ENCODE measurements at places on chromosomes 6 and 20.

GRCh38 chr20:35002426-35003210 is 47.0 kb downstream of the MYH7B start:
- no peak for DNase-seq

DNA sequence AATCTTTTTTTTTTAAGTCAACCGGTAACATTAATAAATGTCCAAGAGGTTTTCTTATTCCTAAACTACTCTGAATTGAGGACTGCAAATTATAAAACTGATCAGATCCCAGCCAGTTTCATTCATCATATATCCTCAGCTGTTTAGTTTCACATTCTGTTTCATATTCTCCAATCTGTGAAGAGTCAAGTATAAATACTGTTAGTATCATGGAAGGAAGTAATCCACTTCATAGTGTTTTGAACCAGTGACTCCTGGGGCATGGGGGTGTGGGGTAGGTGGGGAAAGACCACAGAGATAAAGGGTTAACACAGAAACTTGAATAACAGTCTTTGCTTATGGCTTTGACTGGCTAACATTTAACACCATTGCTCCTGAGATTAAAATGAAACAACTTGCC is 69.9 kb downstream of the FYN start:
- DNase-seq, result no peak

GRCh38 chr6:104473021-104473429 is 386.7 kb downstream of the HACE1 start:
- no peak for DNase-seq

DNA sequence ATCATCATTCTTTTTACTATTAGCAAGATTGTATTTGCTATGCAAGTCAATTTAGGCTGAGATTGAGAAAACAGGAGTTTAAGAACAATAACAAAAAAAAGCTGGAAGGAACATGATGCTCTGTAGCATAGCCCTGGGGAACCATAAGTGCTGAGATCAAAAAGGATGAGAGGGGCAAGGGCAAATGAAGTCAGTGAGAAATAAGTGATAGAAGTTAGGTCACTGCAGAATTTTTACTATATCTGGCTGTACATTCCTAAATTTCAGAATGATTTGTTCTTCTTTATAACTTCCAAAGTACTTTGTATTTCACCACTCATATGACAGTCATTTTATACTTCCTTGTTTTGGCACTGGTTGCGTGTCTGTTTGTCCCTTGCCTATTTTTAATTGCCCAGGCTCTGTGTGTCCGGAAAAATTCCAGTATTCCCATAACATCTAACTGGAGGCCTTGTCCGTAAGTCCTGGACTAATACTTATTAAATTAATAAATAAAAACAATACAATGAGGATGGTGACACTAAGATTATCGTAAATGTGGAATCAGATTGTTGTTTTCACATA is 444.7 kb downstream of the TENT5A start:
- DNase-seq, result no peak

DNA sequence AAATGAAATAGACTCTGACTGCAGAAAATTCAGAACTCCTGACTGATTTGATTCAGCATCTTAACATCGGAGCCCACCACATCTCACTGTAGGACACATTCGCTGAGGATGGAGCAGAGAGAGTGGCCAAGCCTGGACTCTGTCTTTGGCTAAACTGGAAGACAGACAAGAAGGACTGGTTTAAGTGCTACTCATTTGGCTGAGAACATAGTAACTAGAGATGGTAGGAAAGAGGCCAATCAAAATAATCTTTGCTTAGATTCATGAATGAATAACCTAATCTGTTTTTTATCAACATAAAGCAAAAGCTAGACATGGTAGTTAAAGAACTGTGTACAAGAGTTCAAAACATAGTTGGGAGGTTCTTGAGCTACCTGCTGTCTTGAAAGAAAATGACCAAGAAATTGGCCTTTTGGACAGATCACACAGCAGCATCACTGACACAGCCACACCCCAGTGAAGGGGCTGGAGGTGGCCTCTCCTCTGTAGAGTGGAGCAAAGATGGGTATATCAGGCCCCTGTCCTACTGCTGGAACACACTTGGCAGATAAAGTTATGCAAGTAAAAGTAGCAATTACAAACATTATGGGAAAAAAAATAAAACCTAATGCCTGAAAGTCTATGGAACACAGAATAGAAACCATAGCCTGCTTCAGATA is 87.1 kb upstream of the NT5E start:
- DNase-seq, result no peak

DNA sequence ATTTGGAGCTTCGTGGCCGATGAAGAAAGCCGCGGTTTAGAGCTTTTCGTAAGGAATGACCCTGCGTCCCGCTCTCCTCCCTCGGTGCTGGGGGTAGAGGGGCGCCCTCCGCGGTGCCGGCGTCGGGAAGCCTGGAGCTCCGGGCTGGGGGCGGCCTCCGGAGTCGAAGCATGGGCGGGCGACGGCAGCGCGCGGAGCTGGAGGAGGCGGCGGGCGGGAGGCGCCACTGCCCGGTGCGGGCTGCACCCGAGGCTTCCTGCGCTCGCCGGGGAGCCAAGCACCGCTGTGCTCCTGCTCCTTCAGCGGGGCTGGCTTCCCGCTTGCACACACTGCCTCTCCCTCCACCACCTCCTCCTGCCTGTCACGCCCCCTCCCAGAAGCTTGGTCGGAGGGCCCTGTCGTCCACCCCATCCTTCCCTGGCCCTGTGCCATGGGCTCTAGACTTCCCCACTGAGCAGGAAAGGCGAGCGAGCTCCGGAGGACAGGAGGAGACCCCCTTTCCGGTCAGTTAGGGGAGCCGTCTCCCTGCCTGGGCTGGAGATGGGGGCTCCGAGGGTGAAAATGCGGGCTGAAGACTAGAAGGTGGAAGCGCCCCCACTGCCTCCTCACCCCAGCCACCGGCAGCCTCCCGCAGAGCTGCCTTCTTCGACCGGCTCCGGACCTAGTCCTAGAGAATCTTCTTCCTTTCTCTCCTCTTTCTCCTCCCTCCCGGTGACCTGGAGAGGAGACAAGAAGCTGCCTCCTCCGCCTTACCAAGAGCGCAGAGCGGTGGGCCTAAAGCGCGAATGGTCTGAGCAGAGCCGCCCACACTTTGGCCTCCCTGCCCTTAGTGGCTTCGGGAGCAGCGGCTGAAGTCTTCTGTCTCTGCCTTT is 1.8 kb downstream of the CDH4 start:
- DNase-seq, result no peak

DNA sequence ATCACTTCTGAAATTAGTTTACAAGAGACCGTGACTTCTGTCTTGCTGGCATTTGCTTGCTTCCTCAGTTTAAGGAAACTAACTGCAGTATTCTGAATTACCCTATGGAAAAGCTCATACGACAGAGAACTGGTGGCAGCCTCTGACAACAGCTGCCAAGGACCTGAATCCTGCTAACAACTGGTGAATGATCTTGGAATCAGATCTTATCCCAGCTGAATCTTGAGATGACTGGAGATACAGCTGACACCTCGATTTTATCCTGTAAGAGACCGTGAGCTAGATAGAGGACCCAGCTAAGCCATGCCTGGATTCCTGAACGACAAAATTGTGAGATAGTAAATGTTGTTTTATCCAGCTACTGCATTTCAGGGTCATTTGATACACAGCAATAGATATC is 202.3 kb downstream of the OGFRL1 start:
- no peak for DNase-seq

DNA sequence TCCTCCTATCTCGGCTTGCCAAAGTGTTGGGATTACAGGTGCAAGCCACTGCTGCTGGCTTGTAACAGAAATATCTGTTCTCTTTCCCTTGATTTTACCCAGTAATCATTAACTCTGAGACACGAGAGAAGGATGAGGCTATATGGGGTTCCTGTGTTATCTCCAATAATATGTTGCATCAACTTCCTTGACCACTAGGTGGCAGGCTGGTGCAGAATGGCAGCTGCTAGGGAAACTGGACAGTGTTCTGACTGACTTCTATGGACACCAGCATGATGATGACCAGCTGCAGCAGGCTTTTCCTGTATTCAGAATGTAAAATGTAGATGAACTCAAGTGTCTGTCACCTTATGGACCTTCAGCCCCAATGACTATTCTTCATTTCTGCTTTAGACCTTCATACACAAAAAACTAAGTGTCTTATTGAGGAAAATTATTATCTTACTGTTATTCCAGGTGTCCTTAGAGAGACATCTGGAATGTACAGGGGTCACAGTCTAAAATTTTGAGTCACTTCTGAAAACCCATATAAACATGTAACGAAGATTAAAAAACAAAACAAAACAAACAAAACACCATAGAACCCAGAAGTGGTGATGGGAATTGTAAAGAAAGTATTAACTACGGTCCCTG is 20.4 kb upstream of the CD109 start:
- no peak for DNase-seq

- no peak for DNase-seq
These were observed 138.2 kb upstream of the CST7 start for GRCh38 chr20:24810676-24811407.

- no peak for DNase-seq
These were observed 42.9 kb downstream of the RIOK1 start for GRCh38 chr6:7432391-7433120.

GRCh38 chr20:2652724-2653555 is 508 bp downstream of the NOP56 start:
- DNase-seq, result no peak

DNA sequence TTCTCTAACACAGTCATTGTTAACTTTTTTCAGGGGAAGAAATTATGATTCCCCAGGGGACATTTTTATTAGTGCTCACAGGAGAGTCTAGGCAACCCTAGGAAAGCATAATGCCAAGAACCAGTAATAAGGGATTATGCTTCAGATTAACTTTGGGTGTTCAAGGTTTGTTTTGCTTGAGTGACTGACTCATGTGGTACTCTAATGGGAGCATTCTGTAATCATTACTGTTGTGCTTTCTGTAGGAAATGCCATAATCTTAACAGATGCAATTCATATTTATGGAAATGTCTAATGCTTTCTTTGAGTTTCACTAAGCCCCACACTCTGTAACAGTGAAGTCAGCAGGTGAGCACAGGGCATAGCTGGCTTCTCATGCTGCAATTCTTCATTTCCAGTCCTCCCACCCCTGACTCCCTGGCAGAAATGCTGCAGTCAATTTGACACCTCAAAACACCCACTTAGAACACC is 263.4 kb upstream of the MAN1A1 start:
- no peak for DNase-seq

- no peak for DNase-seq
These were observed 891 bp downstream of the RSPO3 start for GRCh38 chr6:127119102-127120022.

GRCh38 chr6:14706378-14706929 is 539.4 kb upstream of the JARID2 start:
- no peak for DNase-seq

DNA sequence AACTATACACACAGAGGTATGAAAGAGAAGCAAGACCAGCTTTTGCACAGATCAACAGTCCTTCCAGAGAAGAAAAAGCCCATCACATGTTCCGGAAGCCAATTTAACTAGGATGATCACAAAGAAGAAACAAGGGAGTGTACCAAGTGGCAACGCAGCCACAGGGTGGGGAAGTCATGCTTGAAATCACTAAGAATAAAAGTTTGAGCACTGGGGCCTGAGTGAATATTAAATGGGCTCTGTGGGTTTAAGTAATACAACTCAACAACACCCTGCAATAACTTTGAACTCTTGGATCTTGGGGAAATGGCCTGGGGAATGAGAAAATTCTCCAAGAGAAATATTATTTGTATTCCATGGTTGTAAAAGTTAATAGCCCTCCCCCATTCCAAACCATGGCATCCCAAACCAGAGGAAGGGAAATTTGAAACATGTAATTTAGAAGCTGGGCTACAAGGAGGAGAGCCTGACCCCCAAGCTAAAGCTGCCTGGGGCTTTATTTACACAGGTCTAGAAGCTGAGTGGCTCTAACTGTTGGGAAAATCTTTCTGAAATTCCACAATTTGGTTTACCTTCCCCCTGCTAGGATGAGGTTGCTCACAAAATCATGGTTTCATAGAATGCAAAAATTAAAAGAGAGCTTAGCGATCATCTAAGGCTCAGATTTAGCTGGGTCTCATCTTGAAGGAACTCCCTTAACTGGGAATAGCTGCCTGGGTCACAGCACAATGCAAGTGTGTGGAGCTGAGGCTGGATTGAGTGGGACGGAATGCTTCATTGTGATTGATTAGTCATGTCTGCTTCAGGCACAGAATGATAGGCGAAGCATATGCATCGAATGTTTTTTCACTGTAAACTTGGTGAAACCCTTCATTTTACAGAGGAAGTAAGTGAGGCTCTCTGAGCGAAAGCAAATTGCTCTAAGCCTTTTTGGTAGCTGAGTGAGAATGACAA is 143.6 kb downstream of the BMP7 start:
- no peak for DNase-seq

DNA sequence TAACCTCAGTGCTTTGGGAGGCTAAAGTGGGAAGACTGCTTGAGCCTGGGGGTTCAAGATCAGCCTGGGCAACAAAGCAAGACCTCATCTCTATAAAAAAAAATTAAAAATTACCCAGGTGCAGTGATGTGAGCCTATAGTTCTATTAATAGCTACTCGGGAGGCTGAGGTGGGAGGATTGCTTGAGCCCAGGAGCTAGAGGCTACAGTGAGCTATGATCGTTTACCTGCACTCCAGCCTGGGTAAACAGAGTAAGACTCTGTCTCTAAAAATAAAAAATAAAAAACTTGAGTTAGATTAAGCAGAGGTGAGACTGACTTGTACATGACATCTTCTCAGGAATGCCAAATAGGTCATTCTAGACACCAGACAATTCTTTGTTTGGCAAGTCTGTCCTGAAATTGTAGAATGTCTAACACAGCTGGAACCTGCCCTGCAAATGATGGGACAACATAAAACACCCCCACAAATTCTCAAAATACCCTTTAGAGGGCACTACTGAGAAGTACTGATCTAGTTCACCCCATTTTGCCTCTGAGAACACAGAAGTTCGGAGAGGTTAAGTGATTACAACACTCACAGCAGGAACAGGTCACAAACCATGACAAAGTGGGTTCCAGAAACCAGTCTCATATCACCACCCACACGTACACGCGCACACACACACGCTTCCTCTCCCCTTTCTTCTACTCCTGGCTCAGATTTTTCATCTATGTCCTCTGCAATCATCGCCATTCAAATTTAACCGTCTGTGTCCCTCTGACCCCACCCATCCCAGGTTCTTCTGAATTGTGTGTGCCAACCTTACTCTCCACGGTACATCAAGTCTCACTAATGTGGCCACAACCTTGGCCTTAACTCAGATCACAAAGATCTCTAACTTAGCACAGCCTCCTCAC is 38.3 kb downstream of the ARHGAP18 start:
- no peak for DNase-seq

GRCh38 chr6:128204616-128205015 is 303.8 kb upstream of the THEMIS start:
- DNase-seq, result no peak

- DNase-seq, result no peak
These were observed 28.1 kb downstream of the COL11A2 start for GRCh38 chr6:33164176-33164575.

- no peak for DNase-seq
These were observed 16.2 kb upstream of the TGM2 start for GRCh38 chr20:38181207-38181801.

Data from cerebellar nuclear complex (tissue), 1 donor.